ENCODE measurements at places on chromosomes 16 and 17.
A peak's percentile ranks its signal among the peaks of the same experiment; 100 is the strongest.

DNA sequence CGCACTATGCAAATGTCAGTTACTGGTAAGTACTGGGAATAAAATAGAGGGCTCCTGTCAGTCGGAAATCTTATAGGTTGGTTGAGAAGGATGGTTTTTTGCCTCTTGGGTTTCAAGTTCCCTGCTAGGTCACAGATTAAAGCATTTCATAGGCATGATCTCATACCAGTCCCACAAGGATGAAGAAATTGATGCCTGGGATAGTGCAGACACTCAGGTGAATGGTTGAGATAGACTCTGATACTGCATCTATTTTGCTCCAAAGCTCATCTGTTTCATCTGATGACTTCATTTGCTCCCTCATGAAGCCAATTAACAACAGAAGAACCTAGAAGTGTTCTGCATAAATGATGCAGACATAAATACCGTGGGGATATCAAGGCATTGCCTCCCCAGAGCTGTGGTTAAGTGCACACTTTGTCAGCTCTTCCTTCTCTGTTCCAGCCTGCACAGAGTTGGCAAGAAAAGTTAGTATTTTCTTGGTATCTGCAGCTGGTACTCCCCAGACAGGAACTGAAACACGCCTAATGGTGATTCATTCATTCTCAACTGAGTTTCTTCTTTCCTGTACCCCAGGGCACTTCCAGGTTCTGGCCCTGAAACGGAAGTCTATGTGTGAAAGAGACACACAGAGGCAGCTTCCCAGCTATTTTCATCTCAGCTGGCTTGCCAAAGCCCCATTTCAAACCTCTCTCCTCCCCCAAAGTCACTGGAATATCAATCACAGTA lies 418.3 kb upstream of the SALL1 start:
- DNase-seq = peak; percentile 4

GRCh38 chr16:77925531-77925930 lies 96.8 kb upstream of the CLEC3A start:
- DNase-seq = no peak

DNA sequence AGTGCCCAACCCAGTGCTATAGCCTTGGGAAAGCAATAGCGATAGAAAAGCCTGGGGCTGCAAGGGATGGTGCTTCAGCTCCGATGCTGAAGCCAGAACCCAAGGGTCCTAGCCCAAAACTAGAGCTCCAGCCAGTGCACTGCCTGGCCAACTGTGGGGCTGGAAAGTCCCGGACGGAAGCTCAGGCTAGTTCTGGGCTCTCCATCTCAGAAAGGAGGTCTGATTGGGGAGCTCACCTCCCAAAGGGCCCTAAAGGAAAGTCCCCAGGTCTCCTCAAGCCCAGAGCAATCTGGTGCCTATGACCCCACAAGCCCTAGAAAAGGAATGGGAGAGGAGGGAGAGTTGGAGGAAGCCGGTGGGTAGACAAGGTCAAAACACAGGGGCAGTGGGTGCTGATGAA lies 2.0 kb upstream of the ABCC3 start:
- DNase-seq = no peak

- peak; percentile 75 for DNase-seq
These were observed at the start of the genes GLOD4 and MRM3 for GRCh38 chr17:781805-782731. Gene GLOD4, minus strand, starts transcription at chr17:782280. Its CDS starts 25 bp downstream, at chr17:782255. Gene MRM3, plus strand, starts transcription at chr17:782353. Its CDS starts 26 bp downstream, at chr17:782379.

DNA sequence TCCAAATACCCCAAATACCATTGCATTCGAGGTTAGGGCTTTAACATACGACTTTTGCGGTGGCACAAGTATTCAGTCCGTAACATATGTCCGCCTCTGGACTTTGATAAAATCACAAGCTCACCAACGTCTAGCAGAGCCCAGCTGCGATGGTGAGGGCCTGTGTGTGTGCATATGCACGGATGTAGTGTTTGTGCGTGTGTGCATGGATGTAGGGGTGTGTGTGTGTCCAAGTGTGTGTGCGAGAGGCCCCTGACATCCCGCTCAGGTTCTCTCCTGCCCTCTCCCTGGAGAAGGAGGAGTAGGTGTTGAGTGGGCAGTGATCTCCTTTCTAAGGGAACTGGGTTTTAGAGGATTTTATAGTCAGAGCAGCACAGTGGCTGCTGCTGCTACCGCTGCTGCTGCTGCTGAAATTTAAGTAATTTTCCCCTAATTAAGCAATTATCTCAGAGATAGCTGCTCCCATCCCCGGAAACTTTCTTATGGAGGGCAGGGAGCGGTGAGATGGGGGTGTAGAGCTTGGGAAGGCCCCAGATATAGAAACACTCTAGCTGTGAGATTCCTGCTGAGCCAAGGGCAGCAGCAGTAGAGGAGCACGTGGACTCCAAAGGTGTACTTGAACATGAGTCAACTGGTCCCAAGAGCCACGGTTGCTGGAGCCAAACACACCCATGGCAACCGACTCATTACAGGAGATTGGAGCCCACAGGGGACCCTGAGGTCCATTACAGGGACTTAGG lies 121.7 kb upstream of the SDK2 start:
- DNase-seq = no peak

- DNase-seq = no peak
These were observed 937.8 kb downstream of the KCNJ2 start for GRCh38 chr17:71107136-71107535.

- DNase-seq = no peak
These were observed 26.8 kb upstream of the ZNF629 start for GRCh38 chr16:30813821-30814189.

- no peak for DNase-seq
These were observed 61.9 kb downstream of the ZFHX3 start for GRCh38 chr16:72985995-72986394.

GRCh38 chr17:35297666-35298065 lies 54.8 kb downstream of the SLFN5 start:
- DNase-seq = no peak

- DNase-seq = no peak
These were observed 85.2 kb downstream of the FTO start for GRCh38 chr16:53789137-53789536.

- peak; percentile 67 for DNase-seq
These were observed 11.2 kb downstream of the MRPL27 start for GRCh38 chr17:50361561-50362480.

- DNase-seq = peak; percentile 83
These were observed 36.6 kb downstream of the ARHGAP23 start for GRCh38 chr17:38464723-38465390.

DNA sequence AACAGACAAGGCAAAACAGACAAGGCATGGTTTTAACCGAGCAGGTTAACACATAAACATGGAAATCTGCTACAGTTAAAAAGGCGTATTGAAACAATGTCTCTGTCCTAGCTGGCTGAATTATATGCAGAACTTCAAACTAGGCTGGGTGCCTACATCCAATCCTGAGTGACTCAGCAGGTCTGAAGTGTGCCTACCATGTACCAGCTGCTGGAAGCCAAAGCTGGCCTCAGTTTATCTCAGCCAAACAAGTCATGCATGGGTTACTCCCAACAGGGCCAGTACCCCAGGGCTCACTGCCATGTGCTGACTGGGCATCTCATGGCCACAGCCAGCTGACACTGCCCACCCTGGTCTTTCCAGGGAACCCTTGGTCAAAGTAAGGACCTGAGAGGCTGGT lies 4.0 kb downstream of the C1QBP start:
- no peak for DNase-seq

GRCh38 chr17:75875182-75875939 lies 3.0 kb downstream of the TRIM47 start:
- no peak for DNase-seq

DNA sequence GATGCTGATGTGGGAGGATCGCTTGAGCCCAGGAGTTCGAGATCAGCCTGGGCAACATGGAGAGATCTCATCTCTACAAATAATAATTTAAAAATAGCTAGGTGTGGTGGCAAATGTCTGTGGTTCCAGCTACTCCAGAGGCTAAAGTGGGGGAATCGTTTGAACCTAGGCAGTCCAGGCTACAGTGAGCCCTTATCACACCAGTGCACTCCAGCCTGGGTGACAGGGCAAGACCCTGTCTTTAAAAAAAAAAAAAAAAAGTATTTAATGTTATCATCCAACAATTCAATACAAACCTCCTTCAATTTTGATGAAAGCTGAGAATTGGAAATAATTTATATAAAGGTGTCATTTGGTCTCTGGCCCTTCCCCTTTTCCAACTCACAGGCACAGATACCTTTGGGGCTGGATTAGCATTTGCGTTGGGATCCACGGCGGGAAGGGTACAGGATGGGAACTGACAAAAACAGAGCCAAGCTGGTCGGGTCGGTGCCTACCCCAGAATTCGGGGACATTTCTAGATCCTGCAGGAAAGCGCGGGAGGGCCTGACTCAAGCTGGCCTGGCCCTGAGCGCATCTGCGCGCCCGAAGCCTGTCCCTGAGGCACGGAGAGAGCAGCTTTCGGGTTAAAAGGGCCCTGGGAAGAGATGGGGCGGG lies 860 bp upstream of the DCAF7 start:
- no peak for DNase-seq

GRCh38 chr16:1496464-1496863 lies 3.3 kb downstream of the TELO2 start:
- DNase-seq = no peak

- no peak for DNase-seq
These were observed 13.2 kb downstream of the CNTNAP1 start for GRCh38 chr17:42695500-42695899.

- no peak for DNase-seq
These were observed 1.2 kb upstream of the ATP2A1 start for GRCh38 chr16:28876973-28877654.

GRCh38 chr17:76004750-76005262 lies 4.2 kb downstream of the CDK3 start:
- no peak for DNase-seq

GRCh38 chr17:16254773-16255400 lies 37.9 kb downstream of the PIGL start:
- DNase-seq = no peak

DNA sequence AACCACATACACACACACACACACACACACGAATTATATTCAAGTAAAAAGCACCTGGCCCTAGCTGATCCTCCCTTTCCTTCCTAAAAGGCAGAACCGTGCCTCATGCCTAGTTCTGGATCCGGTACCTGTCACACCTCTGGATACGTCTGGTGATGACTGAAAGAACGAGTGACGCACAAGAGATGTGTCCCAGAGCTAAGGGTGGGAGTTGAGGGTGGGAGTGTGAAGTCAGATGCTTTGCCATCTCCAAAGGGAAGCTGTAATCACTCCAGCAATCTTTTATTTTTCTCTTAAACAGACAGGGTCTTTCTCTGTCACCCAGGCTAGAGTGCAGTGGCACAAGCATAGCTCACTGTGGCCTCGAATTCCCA lies 26.5 kb upstream of the GSG1L start:
- DNase-seq = no peak

GRCh38 chr17:49357516-49357915 lies 4.5 kb downstream of the ZNF652 start:
- DNase-seq = no peak

GRCh38 chr17:34098699-34099098 lies 156.4 kb upstream of the CCL2 start:
- DNase-seq = no peak

DNA sequence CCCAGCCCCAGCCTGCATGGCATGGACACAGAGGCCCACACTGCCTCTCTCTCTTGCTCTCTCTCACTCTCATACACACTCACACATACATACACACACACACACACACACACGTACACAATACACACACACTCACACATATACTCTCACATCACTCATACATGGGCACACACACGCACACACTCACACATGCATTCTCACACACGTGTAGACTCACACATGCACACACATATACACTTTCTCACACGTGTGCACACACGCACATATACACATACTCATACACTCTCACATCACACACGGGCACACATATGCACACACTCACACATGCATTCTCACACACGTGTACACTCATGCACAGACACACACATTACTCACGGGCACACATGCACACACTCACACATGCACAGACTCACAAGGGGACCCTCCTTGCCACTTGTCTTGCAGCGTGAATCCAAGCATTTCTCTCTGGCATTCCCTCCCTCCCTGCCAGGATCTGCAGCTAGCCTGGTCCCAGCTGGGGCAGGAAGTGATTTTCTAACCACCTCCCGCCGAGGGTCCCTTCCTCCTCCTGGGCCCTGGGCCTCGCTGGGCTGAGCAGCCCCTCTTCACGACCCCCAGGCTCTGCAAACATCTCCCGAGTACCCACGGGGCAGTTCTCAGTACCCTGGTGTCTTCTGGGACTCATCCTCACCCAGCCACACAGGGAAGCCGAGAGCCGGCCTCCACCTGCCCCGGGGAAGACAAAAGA lies 37.5 kb downstream of the IL21R start:
- DNase-seq = no peak

GRCh38 chr17:27386206-27387075 lies 69.8 kb upstream of the KSR1 start:
- no peak for DNase-seq

DNA sequence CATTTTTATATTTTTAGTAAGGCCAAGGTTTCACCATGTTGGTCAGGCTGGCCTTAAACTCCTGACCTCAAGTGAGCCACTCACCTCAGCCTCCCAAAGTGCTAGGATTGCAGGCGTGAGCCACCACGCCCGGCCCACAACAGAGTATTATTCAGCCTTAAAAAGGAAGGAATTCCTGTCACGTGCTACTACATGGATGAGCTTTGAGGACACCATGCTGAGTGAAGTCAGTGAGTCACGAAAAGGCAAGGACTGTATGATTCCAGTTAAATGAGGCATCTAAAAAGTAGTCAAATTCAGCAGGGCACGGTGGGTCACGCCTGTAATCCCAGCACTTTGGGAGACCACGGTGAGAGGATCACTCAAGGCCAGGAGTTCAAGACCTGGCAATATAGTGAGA lies 9.7 kb downstream of the CSF3 start:
- no peak for DNase-seq

- no peak for DNase-seq
These were observed 1.7 kb upstream of the LASP1 start for GRCh38 chr17:38867968-38868816.

DNA sequence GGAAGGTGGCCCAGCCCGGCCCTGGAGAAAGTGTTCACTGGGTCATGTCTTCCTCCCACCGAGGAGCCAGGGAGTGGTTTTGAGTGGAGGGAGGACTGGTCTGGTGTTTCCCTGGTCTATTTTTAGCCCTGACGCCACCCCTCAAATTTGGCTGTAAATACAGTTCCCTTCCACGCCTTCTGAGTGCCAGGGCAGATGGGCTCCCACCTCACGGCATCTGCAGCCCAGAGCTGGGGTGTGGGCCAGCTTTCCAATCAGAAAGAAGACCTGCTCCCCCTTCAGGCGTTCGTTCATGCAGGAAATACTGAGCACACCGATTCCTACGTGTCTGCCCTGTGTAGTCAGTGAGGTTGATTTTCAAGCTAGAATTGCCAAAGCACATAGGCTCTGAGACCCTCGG lies 53.7 kb downstream of the SNX20 start:
- DNase-seq = no peak

- DNase-seq = no peak
These were observed 3.0 kb downstream of the RCVRN start for GRCh38 chr17:9902120-9902519.

DNA sequence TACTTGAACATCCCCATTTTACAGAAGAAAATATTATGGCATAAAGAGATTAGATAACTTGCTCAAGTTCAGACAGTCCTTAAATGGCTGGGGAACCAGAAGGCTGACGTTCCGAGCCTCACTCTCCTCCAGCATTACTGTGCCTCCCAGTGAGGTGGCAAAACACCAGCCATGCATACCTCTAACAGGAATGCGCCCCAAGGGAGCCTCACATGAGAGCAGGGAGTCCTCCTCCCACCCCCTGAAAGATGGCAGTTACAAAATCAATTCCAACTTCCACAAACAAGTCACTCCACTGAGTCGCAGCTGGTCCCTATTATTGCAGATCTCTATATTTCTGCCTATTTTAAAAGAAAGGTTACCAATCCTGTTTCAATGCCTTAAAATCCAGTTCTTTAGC lies 55.5 kb downstream of the ANKFY1 start:
- no peak for DNase-seq

- DNase-seq = no peak
These were observed 39.0 kb downstream of the TK2 start for GRCh38 chr16:66510711-66511601.

GRCh38 chr17:55845385-55845784 lies 94.5 kb downstream of the PCTP start:
- no peak for DNase-seq
